Uterus (tissue), 4 donors: ENCODE measurements at places on chromosomes 6 and 20. TPM values are rescaled to one million over a fixed set of nuclear protein-coding genes. Genes with fewer than 3 reads are reported as not detected.

The MRPS26 gene
- 13.2 TPM for total RNA-seq

The FKBP1C gene
- 0.29 TPM for total RNA-seq

The MUC22 gene
- total RNA-seq: not detected

The HLA-DRA gene
- 356 TPM for total RNA-seq

The C6orf52 gene
- not detected for total RNA-seq

The LAMA2 gene
- 61.5 TPM for total RNA-seq

The CST7 gene
- total RNA-seq: 1.2 TPM

The DEFB124 gene
- 3.2 TPM for total RNA-seq

The PI16 gene
- total RNA-seq: 8.2 TPM
